ENCODE measurements at places on chromosomes 16 and 17.

GRCh38 chr17:4978726-4979125 lies 8.7 kb downstream of the CAMTA2 start:
- no peak for DNase-seq

GRCh38 chr16:12559714-12560113 lies 244.0 kb downstream of the CPPED1 start:
- no peak for DNase-seq

GRCh38 chr16:6484935-6485334 lies 847.7 kb upstream of the RBFOX1 start:
- no peak for DNase-seq

- no peak for DNase-seq
These were observed 26.2 kb upstream of the SLC12A3 start for GRCh38 chr16:56838622-56839337.

- DNase-seq: no peak
These were observed 549.2 kb upstream of the CDH11 start for GRCh38 chr16:65671071-65671470.

All from NCI-H2081 (cell line).